ENCODE measurements at places on chromosomes 7 and 10.

- DNase-seq: no peak
Observed at GRCh38 chr7:88540012-88540411, 219.5 kb upstream of the ZNF804B start.

DNA sequence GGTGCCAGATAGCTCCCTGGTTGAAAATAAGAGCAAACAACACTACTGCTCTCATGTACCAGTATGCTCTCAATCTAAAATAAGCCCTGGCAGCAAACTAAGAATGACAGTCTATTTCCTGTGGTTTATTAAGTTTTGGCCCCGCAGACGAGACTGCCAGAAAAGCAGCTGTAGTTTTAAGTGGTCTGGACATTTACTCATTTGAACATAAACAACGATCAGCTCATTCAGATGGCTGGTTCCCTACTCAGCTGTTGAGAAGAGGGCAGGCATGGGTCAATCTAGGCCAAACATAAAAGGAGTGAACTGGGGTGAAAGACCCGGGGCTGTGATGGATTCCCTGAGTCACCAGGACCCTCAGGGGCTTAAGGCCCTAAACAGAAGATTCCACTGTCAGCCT is 4.5 kb downstream of the TRIL start:
- no peak for DNase-seq

DNA sequence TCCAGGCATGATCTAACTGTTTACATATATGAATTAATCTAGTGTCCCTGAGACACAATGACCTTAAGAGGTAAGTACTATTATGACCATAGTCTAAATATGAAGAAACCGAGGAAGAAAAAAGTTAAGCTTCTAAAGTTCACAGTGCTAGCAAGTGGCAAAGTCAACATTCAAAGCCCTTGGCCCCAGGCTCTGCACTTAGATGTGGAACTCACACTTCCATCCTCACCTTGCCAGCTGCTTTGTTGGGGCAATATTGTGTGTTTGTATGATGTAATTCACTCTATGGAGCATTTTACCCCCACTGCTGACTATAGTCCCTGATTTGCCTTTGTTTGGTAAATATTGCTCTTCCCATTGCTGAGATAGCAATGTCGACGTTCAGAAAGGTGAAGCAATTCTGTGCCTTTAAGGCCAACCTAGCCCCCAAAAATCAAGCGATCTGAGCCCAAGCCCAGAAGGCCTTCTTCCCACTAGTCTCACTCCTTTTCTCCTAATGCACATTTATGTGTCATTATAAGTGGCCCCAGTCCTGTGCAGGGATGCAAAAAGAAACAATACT is 487.6 kb upstream of the ZMIZ1 start:
- no peak for DNase-seq

- DNase-seq: no peak
Observed at GRCh38 chr7:94933256-94933990, 26.0 kb downstream of the PPP1R9A start.

- DNase-seq: no peak
Observed at GRCh38 chr7:155787171-155787851, 25.0 kb downstream of the SHH start.

- DNase-seq: no peak
Observed at GRCh38 chr10:132354356-132355094, 22.5 kb downstream of the LRRC27 start.

DNA sequence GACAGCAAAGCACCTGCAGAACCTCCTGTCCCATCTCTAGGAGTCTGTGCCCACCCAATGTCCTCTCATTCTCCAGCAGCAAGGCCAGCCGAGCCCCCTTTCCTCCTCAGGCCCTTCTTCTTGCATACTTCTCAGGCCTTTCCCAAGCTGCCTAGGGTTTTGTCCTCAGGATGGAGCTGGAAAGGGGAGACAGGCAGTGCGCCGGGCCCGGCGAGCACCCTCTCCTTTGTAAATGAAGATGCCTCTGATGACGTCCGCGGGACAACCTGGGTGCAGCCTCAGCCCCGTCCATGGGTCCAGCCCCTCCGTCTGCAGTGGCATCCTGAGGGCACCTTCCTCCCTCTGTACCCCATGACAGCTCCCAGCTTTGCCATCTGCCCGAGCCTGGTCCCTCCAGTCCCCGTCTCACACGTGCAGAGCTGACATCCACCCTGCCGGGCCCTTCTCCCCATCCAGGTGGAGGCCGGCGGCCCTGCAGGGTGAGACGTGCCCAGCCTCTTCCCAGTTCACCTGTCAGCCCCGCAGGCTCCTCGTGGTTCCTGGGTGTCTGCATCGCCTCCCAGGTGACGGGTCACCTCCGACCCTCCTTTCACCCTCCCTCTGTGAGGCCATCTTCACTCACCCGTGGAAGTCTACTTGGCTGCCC is 36.4 kb downstream of the JAKMIP3 start:
- DNase-seq: no peak

DNA sequence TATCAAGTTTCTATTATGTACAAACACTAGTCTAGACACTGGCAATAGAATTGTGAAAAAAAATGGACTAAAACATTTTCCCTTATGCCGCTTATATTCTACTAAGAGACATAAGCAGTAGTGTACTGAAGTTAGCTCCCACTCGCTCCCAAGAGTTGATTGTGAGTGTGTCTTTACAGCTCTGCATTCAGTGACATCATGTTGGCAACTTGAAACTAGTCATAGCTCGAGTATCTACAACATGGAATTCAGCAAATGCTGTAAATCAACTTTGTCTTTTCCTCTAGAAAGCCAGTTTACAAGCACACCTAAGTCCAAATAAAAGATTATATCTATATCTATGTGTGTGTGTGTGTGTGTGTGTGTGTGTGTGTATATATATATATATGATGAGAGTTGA is 58.8 kb upstream of the MAGI2 start:
- no peak for DNase-seq

GRCh38 chr7:20158684-20159083 is 58.5 kb downstream of the MACC1 start:
- no peak for DNase-seq

GRCh38 chr10:5876181-5876768 is 13.4 kb downstream of the ANKRD16 start:
- no peak for DNase-seq

DNA sequence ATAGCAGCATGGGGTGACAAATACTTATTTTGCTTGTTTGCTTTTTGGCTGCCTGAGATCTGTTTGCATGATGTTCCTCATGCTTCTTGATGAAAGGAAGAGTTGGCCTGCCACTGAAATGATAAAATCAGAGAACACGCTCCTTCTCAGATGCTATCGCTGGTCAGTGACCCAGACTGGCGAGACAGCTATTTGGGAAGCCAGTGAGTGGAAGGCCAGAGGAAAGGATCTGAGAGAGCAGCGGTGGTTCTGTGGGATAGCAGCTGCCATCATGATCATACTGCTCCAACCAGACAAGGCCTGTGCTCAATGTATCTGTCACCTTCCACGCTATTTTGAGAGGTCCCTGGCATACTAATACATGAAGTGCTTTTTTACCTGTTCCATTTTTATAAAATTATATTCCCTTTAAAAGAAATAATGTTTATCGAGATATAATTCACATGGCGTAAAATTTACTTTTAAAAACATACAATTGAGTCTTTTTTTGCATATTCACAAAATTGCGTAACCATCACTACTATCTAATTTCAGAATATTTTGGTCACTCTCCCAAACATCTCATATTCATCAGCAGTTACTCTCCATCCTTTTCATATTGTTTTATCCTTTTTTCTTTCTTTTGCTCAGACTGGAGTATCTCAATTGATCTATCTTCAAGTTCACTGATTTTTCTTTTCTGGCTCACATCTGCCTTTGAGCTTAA is 695.1 kb downstream of the TNS3 start:
- DNase-seq: no peak

- DNase-seq: peak; percentile 68
Observed at GRCh38 chr10:66783316-66783715, 142.5 kb upstream of the LRRTM3 start.

DNA sequence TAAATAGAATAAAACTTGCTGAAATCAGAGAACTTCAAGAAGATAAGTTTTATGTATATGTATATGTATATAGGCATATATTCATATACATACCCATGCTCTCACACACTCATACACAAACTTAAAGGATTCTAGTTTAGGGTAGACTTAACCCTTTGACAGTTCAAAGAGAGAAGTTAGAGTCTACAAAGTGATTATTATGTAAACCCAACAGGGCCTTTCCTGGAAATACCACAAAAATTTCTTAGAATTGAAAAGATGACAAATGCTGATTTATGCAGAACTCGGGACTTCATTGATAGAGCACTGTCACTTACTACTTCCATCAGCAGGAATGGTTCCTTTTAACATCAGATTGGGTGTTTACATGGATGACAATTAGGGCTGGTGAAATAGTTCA is 763.5 kb downstream of the AUTS2 start:
- DNase-seq: no peak

DNA sequence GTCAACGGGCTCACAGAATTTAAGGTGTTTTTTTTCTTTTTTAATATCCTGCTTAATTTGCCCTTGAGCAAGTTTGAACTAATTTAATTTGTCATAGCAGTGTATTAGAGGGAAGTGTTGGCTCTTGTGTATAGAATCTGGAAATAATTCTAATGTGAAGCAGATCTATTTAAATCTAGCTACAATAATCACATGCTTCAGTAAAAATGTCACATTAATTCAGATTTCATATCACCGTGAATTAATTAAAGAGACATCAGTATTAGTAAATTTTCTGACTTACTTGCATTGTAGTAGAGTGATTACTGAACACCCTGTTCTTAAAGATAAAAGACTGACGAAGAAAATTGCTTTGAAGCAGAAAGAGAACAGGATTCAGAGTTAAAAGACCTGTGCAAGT is 124.7 kb downstream of the DGKB start:
- no peak for DNase-seq

DNA sequence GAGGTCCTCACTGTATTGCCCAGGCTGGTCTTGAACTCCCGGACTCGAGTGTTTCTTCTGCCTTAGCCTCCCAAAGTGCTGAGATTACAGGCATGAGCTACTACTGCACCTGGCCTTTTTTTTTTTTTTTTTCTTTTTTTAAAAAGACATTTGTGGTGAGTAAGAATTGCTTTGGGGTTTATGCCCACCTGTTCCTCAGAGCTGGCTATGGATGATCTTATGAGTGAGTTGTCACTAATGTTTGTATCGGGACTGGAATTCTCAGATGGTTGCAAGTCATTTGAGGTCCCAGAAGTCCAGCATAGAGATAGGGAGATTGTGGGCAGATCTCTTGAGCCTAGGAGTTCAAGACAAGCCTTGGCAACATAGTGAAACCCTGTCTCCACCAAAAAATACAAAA is 35.2 kb downstream of the ZRANB1 start:
- DNase-seq: no peak

DNA sequence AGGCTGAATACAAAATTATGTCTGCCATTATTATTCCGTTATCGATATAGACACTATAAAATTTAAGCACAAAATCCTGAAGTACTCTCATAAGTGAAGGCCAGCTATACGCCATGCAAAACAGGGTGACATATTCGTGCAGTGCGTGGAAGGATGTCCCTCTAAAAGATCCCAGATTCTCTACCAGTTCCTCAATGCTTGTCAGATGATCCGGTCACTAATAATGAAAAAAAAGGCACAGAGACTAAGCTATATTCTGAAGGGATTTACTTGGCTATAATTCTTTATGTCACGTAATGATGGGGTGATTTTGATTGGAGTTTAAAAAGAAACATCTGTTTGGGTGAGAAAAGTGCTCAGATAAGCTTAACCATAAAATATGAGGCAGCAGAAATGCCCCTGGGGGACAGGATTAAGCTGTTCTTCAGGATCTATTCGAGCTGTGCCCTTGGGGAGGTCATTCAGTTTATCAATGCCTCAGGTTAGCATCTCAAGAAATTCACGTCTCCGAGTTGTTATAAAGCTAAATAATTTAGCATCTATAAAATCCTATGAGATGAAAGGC is 229.7 kb upstream of the PITRM1 start:
- no peak for DNase-seq

DNA sequence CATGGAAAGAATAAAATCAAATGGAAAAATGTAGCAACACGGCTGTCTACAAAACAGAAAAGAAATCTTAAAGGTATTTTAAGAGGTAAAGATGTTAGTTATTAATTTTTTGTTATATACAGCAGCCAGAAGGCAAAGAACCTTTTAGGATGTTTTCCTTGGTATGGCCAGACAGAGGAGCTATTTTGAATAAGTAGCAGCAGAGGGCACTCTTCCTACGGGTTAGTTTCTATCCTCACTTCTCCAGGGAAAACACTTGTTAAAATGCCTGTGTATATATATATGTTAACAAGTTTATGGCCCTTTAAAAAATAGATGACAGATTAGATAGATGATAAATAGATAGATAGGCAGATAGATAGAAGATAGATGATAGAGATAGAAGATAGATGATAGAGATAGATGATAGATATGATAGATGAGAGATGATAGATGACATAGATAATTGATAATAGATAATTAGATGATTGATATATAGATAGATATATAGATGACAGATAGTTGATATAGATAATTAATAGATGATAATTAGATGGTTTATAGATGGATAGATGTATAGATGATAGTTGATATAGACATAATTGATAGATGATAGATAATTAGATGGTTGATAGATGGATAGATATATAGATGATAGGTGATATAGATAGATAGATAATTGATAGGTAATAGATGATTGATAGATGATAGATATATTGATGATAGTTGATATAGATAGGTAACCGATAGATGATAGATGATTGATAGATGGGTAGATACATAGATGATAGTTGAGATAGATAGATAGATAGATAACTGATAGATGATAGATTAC is 57.8 kb upstream of the WIPF3 start:
- peak; percentile 48 for DNase-seq

DNA sequence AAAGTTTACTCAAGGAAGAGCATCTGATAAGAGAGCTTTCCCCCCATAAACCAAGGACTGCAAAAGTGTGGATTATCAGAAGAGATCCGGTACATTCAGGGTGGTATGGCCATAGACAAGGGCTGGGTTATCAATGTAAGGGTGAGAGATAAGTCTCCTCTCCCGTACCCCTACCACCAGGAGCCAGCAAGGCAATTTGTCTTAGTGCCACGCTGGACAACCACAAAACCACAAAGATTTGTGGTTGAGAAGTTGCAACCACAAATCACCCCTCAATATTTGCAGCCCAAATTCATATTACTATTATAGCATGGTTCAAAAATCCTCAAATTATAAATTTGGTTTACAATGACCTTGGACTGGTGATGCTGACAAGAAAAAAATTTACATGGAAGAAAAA is 2.3 kb upstream of the ZSCAN25 start:
- no peak for DNase-seq

DNA sequence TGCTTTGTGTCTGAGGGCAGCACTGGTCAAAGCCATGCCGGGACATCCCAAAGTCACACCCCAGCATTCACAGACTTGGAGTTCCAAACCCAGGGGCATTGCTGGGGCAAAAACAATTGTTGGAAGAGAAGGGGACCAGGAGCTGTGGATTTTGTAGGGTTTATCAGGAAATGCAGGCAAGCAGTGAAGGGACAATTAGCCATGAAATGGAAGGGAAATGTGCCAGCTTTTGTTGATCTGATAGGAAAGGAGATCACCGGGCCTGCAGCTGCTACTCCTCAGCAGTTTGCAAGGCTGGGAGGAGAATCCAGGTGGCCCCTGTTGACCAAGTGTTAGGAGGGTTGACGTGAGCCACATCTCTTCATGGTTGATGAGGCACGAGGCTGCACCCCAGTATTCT is 2.5 kb upstream of the BRI3 start:
- DNase-seq: no peak
